Stimulated activated CD8-positive, alpha-beta memory T cell treated with anti-CD3 and anti-CD28 coated beads, Interleukin-4, amount 100 ng/mL, for 48 hours (primary cell): ENCODE measurements at places on chromosomes 6 and 20.

DNA sequence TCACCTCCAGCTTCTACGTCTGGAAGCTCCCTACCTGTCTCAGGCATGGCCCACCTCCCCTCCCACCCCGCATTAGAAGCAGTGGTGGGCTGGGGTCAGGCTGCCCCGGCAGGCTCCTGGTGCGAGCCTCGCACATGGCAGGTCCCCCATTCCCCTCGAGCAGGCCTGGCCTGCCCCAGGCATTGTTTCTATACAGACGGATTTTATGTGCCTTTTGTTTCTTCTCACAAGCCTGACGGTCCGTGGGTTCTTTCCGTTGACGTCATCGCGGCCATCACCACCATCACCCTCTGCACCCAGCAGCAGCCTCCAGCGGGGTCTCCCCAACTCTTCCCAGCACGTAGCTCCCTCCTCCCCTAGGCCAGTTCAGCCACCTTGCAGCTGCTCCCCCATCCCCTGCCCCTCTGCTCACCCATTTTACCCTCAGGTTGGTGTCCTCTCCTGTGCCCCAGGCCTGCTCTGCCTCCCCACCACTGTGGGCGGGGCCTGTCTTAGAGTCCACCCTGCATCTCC is 4.6 kb downstream of the CST7 start:
- no peak for DNase-seq

GRCh38 chr6:38248500-38249234 is 391.1 kb downstream of the BTBD9 start:
- DNase-seq: no peak

DNA sequence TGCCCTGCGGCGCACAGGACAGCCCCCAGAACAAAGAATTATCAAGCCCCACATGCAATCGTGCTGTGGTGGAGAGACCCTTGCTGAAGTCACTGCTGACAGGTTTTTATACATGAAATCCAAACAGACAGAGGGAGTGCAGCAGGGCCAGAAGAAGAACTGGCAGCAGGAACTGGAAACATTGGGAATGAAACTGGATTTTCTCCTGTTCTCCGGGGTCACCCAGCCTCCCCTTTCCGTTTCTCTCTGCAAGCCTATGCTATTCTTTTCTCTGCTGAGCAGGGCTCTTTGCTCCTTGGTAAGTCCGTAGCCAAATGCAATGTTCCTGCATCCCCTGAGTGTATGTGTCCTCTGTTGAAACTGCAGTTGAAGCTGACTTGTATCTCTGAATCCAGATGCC is 63.5 kb upstream of the QKI start:
- DNase-seq: no peak

- no peak for DNase-seq
Observed at GRCh38 chr6:167742719-167743303, 83.9 kb upstream of the AFDN start.

GRCh38 chr6:135426833-135427232 is 70.7 kb downstream of the AHI1 start:
- DNase-seq: no peak

- no peak for DNase-seq
Observed at GRCh38 chr6:15340775-15341174, 94.9 kb downstream of the JARID2 start.

DNA sequence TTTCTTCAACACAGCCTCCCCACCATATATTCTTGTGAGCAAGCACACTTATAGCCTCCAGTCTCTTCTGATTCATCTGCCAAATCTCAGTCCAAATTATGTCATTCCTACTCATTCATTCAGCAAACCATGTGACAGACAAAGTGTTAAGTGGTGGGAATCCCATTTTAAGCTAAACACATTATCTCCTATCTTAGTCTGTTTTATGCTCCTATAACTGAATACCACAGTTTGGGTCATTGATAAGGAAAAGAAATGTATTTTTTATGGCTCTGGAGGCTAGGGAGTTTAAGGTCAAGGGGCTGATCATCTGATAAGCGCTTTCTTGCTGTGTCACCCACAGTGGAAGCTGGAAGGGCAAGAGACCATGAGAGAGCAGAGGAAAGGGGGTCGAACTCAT is 23.9 kb upstream of the SMIM13 start:
- no peak for DNase-seq

- DNase-seq: no peak
Observed at GRCh38 chr20:7375905-7376304, 564.4 kb downstream of the HAO1 start.

GRCh38 chr6:149266659-149267058 is 50.9 kb upstream of the TAB2 start:
- DNase-seq: no peak

DNA sequence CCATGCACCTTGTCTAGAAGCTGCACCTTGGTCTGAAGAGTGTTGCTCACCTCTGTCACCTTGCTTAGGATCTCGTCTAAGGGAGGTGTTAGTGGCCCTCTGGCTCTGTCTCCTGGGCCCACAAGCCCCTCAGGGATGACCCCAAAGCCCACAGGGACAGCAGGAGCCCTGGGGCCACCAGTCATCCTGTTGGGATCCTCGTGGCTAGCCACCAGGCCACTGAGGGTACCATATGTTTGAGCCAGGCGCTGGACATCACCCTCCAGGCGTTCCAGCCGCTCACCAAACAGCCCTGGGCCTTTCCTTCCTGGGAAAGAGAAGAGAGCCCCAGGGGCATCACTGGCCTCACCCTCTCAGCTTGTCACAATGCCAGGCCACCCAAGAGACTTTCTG is 3.9 kb downstream of the EMILIN3 start:
- no peak for DNase-seq

DNA sequence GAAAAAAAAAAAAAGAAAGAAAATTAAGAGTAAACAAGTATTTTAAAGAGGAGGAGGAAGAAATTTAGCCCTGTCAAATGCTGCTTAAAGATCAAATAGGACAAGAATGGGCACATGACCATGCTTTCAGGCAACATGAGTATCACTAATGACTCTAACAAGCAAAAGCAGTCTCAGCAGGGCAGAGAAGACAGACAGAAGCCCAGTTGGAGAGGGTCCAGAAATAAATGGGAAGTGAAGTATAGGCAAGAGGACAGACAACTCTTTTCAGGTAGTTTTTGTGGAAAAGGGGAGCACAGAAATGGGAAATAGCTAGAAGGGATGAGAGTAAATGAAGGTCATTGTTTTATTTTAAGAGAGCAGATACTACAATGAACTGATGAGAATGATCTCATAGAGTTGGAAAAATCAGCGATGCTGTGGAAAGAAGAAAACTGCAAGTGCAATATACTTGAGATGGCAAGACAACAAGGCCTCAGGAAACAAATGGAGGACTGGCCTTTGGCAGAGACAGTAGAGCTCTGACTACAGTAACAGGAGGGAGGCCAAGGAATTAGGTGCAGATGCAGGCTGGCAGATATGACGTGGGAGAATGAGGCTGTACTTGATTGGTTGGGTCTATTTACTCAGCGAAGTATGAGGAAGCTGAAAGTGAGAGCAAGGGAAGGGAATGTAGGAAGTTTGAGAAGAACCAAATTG is 40.3 kb downstream of the KIF6 start:
- DNase-seq: no peak

DNA sequence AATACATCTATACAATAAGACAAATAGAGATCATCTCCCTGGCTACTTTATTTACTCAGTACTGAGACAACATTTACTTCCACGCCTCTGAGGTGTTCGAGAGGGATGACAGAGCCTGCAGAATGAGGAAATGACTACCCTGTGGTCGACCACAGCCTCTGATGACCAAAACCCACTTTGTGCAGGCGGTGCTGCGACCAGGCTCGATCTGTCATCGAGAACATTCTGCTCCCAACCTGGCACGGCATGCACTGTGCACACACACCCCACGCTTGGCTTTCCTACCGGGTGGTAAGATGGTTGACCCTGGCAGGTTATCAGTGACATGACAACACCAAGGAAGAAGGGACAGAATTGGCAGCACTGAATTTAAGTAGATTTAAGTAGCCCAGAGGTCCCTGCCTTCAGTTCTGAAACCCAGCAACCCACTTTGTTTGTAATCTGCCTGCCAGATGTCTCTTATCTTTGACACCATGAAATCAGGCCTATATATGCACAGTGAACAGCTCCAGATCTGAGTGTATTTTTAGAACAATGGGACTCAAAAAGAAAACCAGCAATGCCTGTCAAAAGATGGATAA is 42.6 kb downstream of the TTI1 start:
- peak; percentile 84 for DNase-seq

GRCh38 chr6:118780668-118781067 is 113.3 kb upstream of the ASF1A start:
- DNase-seq: no peak

DNA sequence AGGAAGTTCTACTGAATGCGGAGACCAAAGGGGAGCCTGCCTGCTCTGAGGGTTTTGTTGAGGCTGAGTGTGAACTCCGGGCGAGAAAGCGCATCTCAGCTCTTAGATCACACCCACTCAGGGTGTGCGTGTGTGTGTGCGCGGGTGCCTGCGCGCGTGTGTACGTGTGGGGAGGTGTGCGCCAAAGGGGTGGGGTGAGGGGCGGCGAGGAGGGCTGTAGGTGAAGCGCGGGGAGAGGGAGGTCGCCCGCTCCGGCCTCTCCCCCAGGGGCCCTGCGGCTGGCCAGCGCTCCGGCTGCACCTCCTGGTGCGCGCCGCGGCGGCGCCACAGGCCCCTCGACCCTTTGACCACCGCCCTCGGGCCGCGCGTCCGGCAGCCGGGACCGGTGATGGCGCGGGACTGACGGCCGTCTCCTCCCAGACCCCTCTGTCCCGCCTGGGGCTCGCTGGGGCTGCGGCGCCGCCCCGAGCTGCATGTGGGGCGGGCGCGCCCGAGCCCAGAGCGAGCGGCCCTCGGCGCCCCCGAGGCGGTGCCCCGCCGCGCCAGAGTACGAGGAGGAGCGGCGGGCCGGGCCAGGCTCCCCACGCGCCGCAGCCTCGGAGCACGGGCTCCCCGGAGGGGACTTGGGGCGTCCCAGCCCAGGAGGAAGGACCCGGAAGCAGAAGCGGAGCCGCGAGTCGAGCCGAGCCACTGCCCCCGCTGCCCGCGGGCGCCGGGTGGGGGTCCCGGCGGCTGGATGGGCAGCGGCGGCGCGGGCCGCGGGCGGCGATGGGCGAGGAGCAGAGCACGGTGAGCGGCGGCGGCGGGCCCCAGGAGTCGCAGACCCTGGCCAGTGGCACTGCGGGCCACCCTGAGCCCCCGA is at the start of gene RNF217:
Gene RNF217, plus strand, starts transcription at position 661 of the 862 bp plus-strand sequence. Its CDS starts 108 bp downstream, at position 769.
- DNase-seq: peak; percentile 25

DNA sequence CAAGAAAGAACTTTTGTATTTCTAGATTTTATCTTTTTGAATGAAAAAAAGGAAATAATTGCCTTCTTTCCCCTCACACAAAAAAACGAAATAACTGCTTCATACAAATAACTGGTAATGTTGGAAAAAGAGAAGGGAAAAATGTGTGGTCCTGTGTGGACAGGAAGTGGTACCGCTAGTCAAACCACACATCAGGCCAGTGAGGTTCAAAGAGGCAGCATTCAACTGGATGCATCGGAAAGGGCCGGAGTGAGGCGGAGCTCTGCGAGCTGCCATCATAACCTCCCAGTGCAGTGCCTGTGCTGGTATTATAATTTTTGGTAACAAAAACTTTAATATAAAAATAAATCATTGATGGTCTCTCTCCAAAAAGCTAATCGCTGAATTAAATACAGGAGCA is 111.2 kb downstream of the IRF4 start:
- DNase-seq: no peak

DNA sequence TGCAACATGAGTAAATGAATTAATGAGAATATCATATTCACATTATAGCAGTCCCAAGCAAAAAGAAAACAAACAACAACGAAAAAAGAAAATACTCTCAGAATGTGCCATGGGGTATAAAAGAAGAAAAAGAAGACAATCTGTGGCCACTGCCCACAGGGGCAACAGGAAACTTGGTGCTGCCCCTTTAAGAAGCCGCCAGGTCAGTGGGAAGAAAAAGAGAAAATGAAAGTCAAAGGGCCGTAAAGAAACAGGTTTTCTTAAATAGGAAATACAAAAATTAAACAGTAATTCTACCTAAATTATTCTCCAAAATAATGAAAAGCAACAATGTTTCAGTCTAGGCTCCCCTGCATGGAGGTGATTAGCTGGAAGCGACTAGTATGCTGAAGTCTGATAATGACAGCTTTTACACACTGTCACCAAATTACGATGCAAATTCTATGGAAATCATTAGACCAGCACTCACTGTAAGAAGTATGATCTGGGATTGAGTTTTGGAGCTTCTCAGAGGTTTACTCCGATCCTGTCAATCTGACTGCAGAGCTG is 23.6 kb downstream of the GMDS start:
- no peak for DNase-seq

GRCh38 chr6:24401458-24401857 is 1.3 kb upstream of the MRS2 start:
- DNase-seq: no peak

GRCh38 chr6:146814148-146814750 is 215.5 kb downstream of the ADGB start:
- DNase-seq: no peak

DNA sequence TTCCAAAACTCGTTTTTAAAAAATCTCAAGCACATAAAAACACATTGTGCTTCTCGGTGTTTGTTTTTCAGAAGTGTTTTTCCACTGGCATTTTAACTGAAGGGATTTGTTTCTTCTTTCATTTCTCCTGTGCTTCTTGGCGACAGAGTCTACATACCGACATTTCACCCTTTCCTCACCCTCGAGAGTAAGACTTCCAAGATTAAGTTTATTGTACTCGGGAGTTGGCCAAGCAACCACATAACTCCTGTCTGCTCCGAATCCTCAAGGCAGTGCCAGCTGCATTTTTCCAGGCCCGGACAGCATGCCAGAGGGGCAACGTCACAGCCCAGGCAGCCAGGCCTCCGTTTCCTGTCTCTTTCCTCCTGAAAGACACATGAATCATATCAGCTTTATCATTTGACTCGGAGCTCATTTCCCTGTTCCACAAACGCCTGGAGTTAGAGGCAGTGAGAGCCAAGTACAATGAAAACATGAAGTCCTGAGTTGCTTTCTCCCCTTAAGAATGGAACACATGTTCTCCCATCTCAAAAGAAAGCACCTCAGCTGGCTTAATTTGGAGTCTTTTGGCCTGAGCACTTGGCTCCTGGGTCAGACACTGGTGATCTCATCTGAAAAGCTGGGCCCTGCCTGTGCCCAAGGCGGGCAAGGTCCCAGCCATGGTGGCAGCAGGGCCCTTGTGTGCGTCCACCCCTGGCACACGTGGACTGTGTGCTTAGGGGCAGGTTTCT is 23.2 kb upstream of the FAM50B start:
- no peak for DNase-seq

DNA sequence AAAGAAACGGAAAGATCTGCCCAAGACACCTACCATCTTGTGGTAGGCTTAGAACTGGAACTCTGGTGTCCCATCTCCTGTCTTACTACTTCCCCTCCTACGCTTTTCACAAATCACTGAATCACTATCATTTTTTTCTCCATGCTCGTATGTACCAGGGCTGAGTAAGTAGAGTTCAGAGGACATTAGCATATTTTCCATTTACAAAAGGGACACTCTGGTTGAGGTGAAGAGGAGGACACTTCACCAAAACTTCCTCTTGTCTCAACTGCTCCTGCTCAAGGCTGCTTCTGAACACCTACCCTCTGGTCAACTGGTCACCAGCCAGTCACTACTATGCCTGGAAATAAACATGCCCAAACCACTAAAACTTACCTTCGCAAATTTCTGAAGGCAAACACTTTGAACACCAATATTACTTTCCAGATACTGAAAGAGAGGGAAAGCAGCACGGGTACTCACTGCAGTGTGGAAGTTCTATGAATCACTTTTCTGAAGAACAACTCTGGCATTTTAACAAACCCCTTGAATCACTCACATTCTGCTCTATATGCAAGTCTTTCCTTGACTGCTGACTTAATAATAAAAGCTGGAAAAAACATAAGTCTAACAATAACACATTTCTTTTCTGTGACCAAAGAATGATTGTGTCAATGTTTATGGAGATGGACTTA is 123.3 kb downstream of the INSM1 start:
- peak; percentile 55 for DNase-seq
